Stimulated activated CD8-positive, alpha-beta memory T cell treated with anti-CD3 and anti-CD28 coated beads, Interleukin-4, amount 100 ng/mL, for 1 hour (primary cell): ENCODE measurements at places on chromosomes 12 and 14.

GRCh38 chr12:4505376-4505986 lies 33.2 kb upstream of the RAD51AP1 start:
- no peak for DNase-seq

- DNase-seq, result no peak
Measured at GRCh38 chr12:132886529-132887477, 602 bp downstream of the CHFR start.

GRCh38 chr12:82047446-82047845 lies 288.3 kb upstream of the PPFIA2 start:
- no peak for DNase-seq

GRCh38 chr12:34033628-34034296 lies 11.5 kb downstream of the ALG10 start:
- no peak for DNase-seq

DNA sequence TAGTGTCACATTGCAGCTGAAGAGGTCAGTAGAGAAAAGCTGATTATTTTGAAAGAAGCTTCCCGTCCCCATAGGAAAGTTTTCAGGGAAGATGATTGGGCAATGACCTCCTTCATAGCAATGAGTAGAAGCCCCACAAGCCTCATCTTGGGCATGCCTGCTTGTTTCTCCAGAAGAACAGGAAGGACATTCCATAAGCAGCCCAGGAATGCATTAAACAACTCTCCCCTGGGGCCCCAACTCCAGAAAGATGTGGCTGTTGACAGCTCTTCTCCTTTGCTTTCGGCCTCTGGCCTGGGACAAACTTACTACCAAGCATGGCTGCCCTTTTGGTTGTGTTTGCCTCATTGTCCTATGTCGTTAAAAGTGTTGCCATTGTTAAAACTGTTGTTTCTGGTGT lies 5.7 kb upstream of the VDR start:
- DNase-seq, result no peak

DNA sequence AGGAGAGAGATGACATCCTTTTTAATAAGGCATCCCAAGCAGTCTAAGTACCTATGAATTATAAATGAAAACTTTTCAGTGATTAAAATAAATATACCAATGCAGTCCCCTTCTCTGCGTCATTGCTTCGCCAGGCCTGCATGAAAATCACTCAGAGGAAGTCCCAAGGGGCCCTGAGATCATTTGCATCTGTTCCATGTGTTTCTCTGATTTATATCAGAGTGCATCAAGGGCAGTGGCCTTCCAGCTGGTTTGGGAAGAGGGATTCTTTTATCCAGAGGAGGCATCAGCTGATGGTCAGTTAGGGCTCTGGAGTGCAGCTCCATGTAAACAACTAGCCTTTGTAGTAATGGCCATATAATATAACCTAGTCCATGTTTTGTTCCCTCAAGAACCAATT lies 210.1 kb downstream of the RGS6 start:
- no peak for DNase-seq

GRCh38 chr14:50388256-50388931 lies 8.3 kb downstream of the CDKL1 start:
- no peak for DNase-seq

DNA sequence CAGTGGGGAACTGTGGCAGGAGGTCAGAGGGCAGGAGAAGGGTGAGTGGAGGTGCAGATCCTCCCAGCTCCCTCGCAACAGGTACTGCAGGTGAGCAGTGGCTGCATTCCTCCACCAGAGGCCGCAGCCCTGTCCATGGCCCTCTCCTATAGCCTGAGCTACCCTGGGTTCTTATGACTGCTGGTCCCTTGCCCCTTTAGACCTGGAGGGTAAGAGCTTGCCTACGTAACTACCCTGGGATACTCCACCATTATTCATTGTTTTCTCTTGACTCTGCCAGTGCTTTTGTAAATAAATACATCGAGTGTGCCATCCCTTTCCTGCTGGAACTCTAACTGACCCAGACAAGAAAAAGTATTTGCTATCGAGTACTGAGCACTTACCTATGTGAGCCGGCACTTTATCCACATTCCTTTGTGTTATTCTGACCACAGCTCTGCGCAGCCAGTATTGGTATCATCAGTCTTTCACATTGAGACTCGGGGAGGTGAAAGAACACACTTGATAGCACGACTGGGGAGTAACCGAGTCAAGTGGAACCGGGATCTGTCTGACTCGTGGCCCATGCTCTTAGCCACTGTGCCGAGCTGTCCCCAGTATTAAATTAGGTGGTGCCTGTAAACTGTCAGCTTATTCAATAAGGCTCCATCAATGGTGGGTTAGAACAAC lies 38.5 kb downstream of the LTBP2 start:
- DNase-seq, result no peak

GRCh38 chr12:112191840-112192321 lies 66.5 kb downstream of the TRAFD1 start:
- no peak for DNase-seq

GRCh38 chr12:510071-510825 lies 50.5 kb downstream of the B4GALNT3 start:
- no peak for DNase-seq

DNA sequence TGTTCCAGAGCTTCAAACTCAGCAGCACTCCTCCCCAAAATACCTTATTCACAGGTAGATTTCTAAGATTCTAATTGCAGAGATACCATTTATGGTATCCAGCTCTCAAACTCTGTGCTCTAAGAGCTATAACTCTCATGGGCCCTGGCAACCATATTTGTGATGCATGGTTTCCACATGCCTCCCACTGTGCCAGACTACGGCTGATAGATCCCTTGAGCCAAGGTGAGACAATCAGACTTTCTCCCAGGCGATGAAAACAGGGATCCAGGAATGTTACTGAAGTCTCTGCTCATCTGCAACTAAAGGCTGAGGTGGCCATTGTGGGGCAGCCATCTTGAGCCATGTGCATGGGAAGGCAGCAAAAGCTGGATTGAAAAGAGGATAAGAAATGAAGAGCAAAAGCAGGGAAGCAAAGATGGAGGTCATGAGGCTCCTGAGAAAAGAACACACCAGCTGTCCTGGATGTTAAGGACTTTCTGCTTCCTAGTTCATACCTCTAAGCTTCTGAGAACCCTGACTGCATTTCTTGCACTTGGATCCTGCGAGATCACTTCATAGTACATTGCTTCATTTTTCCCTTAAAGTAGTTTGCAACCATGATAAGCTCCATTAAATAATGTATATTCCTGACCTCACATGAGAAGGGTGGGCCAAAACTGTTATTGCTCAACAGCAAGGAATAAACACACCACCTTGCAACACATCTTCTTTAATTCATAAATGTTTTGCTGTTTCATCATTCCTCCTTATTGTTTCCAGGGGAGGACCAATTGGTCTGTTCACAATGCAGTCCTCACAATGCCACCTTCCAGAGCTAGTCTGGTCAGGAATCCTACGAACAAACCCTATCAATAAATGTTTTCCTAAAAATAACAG lies 5.4 kb downstream of the EGLN3 start:
- no peak for DNase-seq

GRCh38 chr12:114815026-114815795 lies 131.2 kb upstream of the TBX3 start:
- no peak for DNase-seq

DNA sequence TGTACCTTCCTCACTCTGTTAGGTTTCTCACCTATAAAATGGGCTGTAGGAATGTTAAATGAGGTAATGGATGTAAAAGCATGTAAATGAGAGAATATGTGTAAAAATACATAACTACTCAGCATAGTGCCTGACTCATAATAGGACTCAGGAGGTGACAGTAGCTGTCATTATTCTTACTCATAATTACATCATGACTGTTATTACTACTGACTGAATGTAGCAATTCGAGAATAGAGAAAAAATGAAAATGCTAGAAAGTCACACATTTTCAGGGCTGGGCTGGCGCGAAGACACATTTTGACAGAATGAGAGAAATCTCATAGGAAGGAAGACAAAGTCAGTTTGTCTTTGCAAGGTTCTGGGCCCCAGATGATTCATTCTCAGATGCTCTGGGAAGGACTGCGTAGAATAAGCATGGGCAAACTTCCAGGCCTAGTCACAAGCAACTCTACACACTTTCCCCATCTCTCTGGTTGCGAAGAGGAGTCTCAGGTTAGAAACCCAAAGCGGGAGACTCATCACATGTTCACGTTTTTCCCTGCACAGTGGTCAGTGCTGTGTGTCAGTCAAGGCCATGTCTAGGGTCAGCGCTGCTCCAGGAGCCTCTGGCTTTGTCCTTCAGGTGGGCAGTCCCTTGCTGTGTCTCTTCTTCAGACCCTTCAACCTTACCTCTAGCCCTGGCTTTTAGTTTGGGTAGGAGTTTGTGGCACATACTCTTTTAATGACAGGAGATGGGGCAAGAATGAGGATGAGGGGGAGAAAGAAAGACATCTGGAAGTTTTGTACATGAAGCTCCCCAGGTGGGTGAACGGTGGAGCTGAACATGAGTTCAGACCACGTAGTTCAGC lies 8.4 kb downstream of the GPRC5A start:
- DNase-seq, result no peak

DNA sequence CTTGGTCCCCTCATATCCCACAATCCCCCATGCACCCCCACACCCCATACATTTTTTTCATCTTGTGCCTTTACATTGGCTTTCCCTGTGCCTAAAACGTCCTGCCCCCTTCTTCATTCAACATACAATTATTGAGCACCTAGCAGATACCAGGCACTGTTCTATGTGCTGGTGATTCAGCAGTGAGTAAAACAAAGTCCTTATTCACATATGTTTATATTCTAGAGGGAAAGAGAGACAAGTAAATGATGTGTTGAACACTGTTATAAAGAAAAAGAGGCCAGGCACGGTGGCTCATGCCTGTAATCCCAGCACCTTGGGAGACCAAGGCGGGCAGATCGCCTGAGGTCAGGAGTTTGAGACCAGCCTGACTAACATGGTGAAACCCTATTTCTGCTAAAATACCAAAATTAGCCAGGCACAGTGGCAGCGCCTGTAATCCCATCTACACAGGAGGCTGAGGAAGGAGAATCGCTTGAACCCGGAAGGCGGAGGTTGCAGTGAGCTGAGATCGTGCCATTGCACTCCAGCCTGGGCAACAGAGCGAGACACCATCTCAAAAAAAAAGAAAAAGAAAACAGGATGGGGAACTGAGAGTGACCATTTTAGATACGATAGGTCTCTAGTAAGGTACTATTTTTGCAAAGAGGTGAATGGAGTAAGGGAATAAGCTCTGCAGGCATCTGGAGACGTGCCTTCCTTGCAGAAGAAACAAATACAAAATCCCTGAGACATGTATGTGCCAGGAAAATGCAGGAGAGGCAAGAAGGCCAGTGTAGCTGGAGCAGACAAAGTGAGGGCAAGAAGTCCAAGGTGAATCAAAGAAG lies 12.2 kb downstream of the SLC7A7 start:
- no peak for DNase-seq

DNA sequence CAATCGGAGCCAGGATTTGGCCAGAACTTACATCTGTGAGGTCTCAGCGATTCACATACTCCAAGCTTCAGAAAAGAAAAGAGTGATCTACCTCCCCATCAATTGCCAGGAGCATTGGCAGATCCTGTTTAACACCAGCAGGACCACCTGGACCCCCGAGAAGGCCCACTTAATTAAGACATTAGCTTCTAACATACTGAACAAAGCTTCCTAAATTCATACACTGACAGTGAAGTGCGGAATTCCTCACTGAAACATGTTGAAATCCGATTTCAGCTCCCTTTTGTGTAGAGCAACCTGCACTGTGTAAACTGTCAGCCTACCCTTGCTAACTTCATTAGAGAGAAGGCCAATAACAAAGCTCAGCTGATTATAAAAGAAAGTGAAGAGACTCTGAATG lies 274.0 kb downstream of the NOVA1 start:
- DNase-seq, result no peak

- no peak for DNase-seq
Measured at GRCh38 chr14:103857256-103857655, 9.9 kb upstream of the PPP1R13B start.

GRCh38 chr12:108560321-108560721 lies 652 bp downstream of the SART3 start:
- DNase-seq, result no peak

DNA sequence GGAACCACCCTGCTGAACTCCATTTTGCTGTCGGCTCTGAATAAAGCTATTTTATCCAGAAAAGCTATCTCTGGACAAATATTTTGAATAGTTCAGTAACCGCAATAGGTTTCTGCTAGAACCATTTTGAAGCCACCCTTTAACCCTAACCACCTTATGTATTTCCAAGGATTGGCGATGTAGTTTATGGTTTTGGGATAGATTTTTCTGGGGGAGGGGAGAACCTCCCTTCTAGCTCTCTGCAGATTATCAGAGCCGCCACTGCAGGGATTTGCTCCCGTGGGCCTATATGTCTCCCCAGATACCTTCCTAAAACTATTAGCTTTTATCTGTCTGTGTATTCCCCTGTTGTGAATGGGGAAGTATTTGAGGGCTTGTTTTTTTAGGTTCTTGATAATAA lies 1.8 kb upstream of the TUBA1B start:
- no peak for DNase-seq
